AML-193 (cell line): ENCODE measurements at places on chromosomes 4 and X.
A peak's percentile ranks its signal among the peaks of the same experiment; 100 is the strongest.

- peak; percentile 0 for DNase-seq
Measured at GRCh38 chrX:138191998-138192397, 519.5 kb downstream of the FGF13 start.

- DNase-seq, result no peak
Measured at GRCh38 chrX:40514376-40514775, 66.4 kb upstream of the ATP6AP2 start.

- no peak for DNase-seq
Measured at GRCh38 chrX:148723551-148723950, 223.1 kb downstream of the AFF2 start.

DNA sequence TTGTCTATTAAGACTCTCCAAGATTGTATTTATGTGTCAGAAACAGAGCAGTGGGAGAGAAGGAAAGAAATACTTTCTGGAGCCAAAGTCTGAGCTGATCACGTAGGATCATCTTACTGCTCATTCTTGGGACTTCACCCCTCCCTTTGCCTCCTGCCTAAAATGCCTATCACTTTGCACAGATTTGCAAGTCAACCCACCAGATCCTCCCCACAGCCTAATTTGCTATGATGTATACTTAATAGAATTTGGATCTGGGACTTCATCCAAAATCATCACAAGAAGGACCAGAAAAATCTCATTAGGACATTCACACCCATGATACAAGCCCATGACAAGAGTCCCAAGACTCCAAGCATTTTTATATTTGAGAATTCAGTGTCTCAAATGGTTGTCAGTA, 290.2 kb downstream of the FBXW7 start:
- DNase-seq, result no peak

DNA sequence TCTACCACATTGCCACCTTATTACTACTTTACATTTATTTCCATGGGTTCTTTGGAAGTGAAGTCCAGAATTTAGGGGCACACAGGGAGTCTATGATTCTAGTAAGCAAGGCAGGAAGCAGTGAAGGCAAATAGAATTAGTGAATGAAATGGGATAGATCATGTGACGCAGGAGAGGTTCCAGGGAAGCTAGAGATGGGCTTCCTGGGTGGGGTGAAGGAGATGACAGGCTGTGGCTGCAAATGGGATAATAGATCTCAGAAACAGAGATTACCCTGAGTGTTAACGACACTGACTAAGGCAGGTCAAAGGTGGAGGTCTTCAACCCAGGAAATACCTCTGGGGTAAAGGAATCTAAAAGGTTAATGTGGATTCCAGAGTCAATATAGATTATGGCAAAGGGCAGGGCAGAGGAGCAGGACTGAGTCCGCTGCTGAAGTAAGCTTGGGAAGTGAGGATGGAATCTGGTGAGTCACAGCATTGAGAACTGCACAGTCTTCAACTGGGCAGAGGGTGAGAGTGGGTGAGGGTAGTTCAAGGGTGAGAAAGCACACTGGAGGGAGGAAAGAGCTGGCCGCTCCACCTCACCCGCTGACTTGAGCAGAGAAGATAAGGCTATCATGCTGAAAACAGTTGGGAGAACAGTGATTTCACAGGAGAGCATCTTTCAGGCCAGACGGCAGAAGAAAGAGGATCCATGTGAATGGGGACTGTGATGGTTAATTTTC, 70.8 kb downstream of the ANXA3 start:
- DNase-seq, result no peak

GRCh38 chr4:85478576-85478975, 3.6 kb downstream of the ARHGAP24 start:
- no peak for DNase-seq

DNA sequence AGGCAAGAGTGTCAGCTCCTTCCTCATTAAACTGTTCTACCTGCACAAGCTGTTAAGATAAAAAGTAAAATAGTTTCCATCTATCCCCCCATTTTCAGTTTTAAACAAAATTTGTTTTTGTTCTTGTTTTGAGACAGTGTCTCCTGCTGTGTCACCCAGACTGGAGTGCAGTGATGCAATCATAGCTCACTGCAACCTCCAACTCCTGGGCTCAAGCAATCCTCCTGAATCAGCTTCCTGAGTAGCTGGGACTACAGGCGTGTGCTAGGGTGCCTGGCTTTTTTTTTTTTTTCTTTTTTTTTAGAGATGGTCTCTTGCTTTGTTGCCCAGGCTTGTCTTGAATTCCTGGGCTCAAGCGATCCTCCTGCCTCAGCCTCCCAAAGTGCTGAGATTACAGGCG, 105.4 kb downstream of the HS6ST2 start:
- no peak for DNase-seq

- no peak for DNase-seq
Measured at GRCh38 chrX:71252221-71252620, 1.7 kb downstream of the ZMYM3 start.

DNA sequence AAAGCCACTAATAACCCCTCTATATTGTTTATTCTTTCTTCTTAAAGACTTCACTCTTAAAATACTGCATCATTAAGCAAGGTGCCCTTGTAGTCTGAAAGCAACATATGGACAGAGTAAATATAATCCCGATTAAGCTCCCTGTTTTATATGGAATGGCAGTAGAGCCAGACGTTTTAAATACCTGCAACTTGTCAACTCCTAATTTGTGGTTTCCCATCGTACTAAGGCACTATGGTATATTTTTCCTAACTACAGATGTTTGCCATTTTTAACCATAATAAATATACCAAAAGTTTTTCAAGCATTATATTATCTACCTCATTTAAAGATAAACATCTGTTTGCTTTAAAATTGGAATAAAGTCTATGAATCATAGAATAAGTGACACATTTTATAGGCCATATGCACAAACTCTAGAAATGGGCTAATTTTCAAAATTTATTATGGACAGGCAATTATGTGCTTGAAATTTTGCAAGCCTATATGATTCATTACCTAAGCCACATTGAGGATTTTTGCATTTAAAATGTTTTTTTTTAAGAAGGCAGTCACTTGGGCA, 194.6 kb downstream of the FRMPD4 start:
- no peak for DNase-seq

DNA sequence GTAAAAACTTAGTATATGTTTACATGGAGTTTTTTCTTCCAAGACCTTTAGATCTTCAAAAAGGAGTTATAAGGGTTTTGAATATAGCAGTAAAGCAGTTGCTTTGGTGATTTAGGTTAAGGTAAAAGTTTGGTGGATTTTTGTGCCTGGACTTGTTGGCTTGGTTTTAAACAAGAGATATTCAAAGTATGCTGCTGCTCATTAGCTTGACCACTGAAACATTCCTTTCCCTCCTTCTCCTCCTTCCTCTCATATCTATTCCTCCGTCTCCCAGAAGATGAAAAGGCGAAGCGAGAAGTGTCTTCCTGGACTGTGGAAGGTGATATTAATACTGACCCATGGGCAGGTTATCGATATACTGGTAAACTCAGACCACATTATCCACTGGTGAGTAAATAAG, 38.4 kb downstream of the METAP1 start:
- DNase-seq, result no peak

- no peak for DNase-seq
Measured at GRCh38 chrX:26373829-26374228, 157.9 kb downstream of the MAGEB5 start.

DNA sequence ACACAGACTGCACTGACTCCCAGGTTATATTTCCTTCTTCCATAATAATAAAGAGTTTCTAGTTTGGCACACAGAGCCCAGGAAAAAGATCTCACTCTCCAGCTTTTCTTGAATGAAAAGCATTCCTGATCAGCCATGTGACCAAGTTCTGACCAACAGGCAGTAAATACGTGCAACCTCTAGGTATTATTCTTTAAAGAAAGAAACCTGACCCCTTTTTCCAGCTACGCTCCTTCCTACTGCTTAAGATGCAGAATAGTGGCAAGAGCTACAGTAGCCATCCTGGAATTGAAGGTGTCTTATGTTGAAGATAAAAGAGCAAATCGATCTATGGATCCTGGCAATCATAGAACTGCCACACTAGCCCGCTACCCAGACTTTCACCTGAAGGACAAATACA, 76.7 kb downstream of the LRBA start:
- no peak for DNase-seq

DNA sequence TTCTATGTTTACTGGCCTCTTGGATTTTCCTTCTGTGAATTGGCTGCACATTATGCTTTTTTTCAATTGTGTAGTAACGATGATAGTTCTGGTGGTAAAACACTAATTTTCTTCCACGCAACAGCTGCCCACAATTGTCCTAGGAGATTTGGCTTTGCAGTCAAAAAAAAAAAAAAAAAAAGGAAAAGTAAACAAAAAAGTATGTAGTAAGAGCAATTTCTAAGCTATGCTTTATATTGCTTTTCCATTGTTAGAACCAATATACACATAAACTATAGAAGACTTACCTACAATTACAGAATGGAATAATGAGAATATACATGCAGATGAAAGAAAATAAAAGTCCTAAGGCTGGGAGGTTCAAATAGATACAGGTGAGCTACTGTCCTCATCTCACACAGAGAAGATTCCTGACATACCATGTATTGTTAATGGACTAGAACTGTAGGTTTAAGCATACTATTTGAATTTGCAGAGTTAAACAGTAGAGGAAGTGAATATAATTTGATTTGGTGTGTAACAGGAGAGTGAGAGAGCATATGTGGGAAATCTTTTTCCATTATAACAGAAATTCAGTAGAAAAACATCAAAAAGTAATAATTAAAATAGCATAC, 976.2 kb downstream of the RAB28 start:
- DNase-seq, result no peak

GRCh38 chr4:75338352-75338880, 175.8 kb downstream of the RCHY1 start:
- DNase-seq, result no peak

DNA sequence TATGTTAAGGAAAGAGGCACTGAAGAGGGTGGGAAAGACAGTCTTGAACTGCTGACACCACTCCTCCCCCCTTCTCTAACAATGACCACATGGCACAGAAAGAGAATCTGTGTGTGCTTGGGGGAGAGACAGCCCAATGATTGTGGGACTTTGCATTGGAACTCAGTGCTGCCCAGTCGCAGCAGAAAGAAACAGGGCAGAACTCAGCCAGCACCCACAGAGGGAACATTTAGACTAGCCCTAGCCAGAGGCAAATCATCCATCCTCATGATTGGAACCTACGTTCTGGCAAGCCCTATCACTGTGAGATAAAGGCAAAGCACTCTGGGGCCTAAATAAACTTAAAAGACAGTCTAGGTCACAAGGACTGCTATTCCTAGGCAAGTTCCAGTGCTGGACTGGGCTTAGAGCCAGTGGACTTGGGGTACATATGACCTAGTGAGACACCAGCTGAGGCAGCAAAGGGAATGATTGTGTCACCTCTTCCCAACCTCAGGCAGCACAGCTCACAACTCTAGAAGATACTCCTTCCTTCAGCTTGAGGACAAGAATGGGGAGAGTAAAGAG, 132.8 kb upstream of the S100G start:
- DNase-seq, result no peak

- DNase-seq, result no peak
Measured at GRCh38 chr4:183876268-183876934, 28.7 kb upstream of the STOX2 start.

GRCh38 chr4:39698424-39699009, 581 bp downstream of the UBE2K start:
- DNase-seq, result peak; percentile 26

- DNase-seq, result no peak
Measured at GRCh38 chrX:129996120-129996519, 13.7 kb downstream of the BCORL1 start.

GRCh38 chr4:8332038-8332857, 62.7 kb downstream of the HTRA3 start:
- DNase-seq, result no peak

DNA sequence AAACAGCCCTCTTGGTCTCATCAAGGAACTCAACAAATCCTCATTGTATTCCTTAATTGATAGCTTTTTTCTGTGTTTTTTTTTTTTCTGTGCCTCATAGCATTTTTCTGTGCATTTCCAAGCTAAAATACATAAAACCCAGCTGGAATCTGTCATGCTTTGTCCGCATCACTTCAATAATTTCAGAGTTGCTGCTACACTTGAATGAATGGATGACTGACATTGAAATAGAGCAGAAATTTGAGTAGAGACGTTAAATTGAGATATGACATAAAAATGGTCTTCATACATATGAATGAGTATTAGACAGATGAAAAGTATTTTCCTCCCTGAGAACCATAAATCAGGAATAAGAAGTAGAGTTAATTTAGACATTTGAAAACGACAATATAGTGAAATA, 593.2 kb downstream of the TMA16 start:
- DNase-seq, result no peak

DNA sequence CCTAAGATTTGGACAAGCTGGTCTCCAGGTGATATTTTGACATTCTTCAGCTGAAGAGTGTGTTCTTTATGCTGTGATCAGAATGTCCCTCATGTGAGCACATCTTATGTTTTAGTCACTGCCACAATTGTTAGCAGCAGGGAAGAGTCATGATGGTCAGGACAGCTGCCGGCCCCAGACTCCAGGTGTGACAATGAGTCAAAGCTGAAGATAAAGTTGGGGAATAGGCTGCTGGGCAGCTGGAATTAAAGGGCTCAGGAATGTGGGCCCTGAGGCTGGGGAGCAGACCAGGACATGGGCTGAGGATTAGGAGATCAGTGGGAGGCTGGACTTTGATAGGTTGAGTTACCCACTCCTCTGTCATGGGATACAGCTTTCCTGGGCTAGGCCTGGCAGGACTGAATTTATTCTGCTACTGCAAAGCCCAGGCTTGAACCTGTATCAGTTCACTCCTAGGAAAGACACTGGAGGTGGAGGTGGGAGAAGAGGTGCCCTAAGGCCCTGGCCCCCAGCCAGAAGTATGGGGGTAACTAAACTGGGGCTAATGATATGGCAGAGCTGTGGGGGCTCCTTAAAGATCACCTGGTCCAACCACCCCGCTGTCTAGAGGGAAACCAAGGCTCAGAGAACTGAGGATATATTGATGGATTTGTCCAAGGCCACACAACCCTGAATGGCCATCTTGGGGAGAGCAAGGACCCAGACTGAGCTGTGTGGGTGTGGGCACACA, 119.5 kb downstream of the PJA1 start:
- no peak for DNase-seq

DNA sequence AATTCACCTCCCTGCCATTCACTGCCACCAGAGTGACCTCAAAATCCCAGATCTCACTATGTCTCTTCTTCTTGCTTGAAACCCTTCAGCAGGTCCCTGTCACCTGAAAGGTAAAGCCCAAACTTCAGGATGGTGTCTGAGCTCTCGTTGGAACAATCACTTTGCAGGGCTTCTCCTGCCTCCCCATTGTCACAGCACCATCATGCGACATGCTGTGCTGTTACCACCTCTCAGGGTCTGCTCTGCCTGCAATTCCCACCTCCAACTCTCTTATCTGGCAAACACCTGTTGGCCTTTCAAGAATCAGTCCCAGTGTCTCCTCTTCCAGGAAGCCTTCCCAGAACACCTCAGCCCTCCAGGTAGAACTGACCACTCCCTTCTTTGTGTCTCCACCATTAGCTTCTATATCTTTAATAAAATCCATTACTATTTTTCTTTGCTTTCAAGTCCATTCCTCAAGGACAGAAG, 46.2 kb downstream of the SEL1L3 start:
- no peak for DNase-seq

DNA sequence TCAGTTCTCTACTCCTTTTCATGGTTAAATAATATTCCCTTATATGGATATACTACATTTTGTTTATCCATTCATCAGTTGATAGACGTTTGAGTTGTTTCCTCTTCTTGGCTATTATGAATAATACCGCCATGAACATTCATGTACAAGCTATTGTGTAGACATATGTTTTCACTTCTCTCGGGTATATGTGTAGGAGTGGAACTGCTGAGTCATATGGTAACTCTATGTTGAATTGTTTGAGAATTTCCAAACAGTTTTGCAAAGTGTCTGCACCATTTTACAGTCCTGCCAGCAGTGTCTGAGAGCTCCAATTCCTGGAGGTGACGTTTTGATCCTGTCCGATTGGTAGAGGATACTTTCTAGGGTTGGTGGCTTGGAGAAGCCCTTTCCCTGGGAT, 23.6 kb downstream of the PLAC1 start:
- no peak for DNase-seq
